ENCODE measurements at places on chromosomes 2 and 18.

DNA sequence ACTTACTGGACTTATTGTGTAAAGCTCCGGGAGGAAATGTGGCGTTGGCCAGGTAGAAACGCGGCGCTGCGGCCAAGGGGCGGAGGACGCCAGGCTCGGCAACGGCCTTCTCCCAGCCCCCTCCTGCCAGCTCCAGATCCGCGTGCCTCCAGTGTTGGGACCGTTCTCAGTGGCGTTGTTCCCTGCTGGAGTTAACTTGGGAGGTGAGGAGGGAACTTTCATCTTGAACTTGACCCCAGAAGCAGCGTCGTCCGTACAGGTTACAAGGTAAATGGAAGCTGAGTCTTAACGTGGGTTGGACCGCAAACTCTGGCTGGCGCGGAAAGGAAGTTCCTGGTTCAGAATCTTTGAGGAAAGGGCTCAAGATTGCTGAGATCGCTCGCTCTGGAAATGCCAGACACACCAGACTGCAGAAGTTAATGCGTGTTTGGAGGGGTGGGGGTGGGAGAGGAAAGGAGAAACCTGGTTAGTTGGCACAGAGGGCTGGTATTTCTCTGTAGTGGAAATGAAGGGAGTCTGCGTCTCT lies 1.3 kb downstream of the TANC1 start:
- no peak for DNase-seq

DNA sequence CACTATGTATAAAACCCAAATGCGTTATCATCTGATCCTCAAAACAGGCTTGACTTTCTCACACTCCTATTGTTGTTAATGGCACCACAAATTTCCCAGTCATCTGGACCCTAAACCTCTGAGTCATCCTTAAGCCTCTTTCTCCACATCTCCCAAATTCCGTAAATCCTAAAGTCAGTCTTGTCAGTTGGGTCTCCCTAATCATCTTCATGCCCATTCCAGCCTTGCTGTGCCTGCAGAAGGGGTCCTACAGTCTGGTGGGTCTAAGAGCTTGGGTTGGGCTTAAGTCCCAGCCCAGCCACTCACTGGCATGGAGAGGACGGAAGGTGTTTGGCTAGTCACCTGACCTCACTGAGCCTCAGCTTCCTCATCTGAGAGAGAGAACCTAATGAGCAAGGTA lies 265.1 kb upstream of the SIX3 start:
- no peak for DNase-seq

- DNase-seq = no peak
Measured at GRCh38 chr18:71707985-71708500, 836.1 kb downstream of the CBLN2 start.

GRCh38 chr18:72935744-72936143 lies 68.0 kb upstream of the NETO1 start:
- DNase-seq = no peak

DNA sequence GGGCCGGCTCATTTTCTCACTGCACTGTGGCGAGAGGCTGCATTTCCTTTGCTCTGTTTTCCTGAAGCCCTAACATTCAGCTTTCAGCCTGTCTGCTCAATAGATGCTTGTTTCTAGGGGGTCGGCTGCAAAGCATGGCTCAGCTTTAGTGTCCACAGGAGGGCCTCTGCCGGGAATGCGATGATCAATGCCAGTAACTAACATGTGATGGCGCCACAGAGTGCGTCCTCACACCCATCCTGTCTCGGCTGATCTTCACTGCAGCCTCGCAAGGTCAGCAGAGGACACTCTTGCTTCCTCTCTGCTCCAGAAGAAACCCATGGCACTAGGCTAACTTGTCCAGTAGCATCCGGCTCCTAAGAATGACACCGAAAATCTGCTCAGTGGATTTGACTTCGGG lies 156.4 kb upstream of the PXDN start:
- DNase-seq = no peak

DNA sequence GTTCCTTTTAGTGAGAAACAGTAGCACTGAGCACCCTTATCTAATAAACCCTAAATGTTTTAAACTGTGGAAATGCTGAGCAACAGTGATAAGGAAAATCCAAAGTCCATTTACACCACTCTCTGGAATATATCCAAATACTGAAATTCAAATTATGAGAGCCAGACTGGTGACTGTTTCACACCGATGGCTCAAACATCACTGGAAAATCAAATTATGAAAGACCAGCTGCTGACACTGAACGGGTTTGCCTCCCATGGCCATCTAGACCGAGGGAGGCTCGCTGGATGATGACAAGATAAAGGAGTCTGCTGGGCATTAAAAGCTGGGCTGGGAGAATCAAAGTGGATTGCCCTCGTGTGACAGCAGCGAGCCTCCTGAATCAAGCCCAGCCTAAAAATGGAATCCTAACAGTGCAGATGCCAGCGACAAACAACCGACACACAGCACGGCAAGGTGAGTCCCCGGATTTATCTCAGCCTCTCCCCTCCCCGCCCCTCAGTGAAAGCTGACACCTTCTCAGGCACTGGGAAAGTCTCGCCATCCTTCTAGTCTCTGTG lies 30.3 kb downstream of the SERPINE2 start:
- no peak for DNase-seq

GRCh38 chr2:216017365-216017764 lies 4.0 kb upstream of the MREG start:
- no peak for DNase-seq

DNA sequence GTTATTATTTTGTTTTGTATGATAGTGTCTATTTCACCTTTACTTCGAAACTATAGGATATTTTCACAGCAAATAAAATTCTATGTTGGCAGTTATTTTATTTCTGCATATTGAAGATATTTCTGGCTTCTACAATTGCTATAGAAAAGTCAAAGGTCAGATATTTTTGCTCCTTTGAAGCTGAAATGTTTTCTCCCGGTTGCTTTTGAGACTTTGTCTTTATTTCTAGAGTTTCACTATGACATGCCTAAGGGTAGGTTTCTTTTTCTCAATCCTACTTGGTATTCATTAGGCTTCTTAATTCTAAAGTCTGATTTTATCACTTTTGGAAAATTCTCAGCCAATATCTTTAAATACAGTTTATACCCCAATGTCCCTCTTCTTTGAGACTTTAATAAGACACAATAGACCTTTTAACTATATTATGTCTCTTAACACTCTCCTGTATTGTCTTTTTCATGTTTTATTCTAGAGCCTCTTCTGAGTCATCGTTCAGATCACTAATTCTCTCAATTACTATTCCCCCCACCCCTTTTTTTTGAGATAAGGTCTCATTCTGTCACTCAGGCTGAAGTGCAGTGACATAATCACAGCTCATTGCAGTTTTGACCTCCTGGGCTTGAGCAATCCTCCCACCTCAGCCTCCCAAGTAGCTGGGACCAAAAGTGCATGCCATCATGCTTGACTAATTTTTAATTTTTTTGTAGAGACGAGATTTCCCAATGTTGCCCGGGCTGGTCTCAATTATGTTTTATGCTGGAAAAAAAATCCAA lies 50.5 kb downstream of the USP37 start:
- no peak for DNase-seq

GRCh38 chr2:235812185-235812665 lies 318.4 kb downstream of the AGAP1 start:
- DNase-seq = no peak

GRCh38 chr18:70554854-70555445 lies 266.1 kb downstream of the SOCS6 start:
- no peak for DNase-seq

DNA sequence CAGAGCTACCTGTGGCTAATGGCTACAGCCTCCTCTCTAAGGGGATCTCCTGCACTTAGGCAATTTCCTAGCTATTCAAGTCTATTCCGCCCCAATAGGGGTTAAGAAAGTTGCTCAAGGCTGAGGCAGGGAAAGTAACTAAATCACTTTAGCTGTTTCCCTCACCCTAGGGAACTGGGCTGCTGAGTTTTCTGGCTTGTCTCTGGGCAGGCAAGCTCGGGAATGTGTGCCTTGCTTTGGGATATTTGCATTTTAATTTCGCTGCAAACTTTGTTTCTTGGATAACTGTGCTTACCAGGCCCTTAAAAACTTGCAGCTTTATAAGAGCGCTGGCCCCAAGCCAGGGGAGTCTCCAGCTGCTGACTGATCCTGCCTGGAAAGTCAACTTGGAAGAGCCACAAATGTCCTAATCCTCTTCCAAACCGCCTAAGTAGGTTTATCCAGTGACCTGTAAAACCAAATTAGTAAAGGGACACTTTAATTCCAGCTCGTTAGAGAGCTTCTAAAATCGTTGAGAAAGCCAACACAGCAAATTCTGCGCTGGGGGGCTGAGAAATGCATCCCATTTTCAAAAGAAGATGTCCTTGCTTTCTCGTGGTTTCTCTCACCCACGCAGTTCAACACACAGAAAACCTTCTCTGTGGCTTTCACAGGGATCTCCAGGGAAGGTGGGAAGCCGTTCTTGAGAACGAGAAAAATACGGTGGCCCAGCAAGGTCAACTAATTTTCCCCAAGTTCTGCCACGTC lies 59.5 kb upstream of the SP3 start:
- peak; percentile 75 for DNase-seq

GRCh38 chr2:220296174-220296573 lies 668.7 kb downstream of the SLC4A3 start:
- no peak for DNase-seq

DNA sequence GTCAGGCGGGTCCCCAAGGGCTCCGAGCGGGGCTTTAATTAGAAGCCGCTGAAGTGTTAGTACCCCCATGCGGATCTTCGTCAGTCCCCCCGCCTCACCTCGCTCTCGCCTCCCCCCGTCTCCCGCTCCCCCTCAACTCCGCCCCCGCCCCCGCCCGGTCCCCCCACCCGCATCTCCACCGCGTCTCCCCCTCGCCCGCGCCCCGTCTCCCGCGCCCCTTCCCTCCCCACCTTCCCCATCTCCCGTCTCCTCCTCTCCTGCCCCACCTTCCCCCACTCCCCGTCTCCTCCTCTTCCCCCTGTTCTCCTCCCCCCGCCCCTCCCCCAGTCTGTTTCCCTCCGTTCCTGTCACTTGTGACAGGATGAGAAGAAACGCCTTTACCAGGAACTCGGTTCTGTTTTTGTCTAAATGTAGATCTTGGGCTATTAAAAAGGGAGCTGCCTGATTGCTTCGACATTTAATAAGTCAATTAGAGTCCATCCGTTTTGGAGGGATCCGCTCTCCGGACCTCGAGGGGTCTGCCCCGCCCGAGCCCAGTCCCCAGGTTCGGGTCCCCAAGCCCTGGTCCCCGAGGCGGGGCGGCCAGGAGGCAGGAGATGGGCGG lies 969 bp upstream of the ALKAL2 start:
- DNase-seq = no peak

GRCh38 chr18:25875551-25876240 lies 214.7 kb downstream of the SS18 start:
- no peak for DNase-seq

DNA sequence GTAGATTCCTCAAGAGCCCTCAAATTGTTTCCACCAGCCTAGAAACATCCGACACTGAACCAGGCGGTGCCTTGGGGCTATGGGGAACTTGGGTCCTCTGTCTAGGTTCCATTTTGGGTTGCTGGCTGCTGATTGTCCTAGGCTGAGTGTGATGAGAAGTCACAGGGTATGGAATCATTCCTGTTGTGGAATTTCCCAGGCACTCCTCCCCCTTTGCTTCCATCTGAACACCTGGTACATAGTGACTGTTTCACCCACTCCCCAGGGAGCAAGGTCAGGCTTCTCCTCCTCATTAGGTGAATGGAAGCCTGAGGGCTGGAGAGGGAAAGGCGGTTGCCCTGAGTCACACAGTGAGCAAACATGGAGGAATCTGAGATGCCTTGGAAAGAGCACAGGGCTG lies 4.5 kb downstream of the KIF3C start:
- DNase-seq = no peak

- no peak for DNase-seq
Measured at GRCh38 chr2:207135801-207136457, 29.8 kb downstream of the KLF7 start.

GRCh38 chr18:61637319-61637718 lies 255.5 kb downstream of the RNF152 start:
- DNase-seq = no peak

DNA sequence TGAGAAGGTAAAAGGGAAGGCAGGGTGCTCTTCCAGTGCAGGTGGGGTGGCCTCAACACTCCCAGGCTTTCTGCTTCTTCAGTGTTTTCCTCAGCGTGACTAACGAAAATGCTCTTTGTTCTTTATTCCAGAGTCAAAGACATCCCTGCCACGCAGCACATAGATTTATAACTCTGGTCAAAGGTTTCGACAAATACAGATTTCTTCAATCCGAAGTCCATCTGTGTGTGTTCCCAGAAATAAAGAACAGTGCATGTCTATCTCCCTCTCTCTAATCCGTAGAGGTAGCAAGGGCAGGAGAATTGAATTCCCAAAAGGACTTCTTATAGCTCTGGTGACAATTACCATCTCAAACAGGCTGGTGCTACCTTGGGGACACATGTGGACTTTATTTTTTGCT lies 26.4 kb upstream of the TDRD15 start:
- no peak for DNase-seq

DNA sequence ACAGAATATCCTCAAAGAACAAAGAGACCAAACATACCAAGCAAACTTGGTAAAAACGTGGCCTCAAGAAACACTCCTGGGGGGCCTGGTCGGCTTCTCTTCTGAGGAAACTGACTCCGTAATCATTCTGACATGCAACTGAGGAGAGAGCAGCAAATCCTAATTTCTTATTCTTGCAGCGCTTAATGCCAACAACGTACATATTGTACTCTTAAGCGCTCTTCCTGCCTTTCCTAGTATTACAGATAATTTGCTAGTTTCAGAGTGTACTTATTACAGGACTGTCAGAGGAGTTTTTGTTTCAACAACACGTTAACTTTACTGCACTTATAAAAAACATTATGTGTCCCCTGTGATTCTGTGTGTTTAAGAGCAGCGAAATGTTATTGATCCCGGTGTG lies 64.9 kb downstream of the ZNF521 start:
- DNase-seq = no peak

GRCh38 chr18:33781429-33781828 lies 203.4 kb downstream of the ASXL3 start:
- no peak for DNase-seq

DNA sequence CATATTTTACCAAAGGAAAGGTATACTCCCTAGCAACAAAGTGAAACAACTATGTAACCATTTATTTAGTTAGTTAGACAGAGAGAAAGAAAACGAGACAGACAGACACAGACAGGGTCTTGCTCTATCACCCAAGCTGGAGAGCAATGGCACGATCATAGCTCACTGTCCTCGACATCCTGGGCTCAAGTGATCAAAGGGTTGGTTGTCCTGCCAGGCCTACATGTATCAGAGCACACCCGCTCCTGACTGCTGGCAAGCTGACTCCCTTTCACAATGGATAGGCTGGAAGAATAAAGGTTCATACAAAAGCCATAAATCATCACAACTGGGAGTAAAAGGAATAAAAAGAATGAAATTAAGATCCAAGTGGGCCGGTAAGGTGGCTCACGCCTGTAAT lies 53.5 kb downstream of the ATL2 start:
- DNase-seq = no peak

GRCh38 chr2:215392687-215393270 lies 43.1 kb downstream of the FN1 start:
- DNase-seq = no peak

- no peak for DNase-seq
Measured at GRCh38 chr18:49031511-49032188, 80.9 kb upstream of the SMAD7 start.

DNA sequence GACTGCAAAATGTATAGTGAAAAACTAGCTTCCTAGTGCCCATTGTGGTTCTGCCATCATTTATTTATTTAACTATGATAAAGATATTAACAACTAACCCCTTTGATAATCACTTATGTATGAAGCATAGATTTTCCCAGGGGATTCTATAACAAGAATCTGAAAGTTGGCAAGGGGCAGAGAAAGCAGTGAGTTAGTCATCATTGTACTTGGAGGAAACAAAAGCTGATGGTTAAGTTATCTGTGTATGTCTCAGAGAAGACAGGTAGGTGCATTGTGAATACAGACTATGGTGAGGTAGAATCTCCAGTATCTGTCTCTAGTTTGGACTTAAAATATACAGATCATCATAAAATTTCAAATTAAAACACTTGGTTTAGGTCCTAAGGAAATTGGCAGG lies 2159.1 kb upstream of the CELF4 start:
- no peak for DNase-seq

Measured in HAP-1 (cell line).